ENCODE measurements at places on chromosomes 2 and 18.

GRCh38 chr2:221347471-221347870 lies 224.6 kb downstream of the EPHA4 start:
- DNase-seq, result no peak

- no peak for DNase-seq
These were observed 173.6 kb downstream of the GALR1 start for GRCh38 chr18:77422974-77423867.

- no peak for DNase-seq
These were observed 293.6 kb upstream of the CCDC68 start for GRCh38 chr18:55252901-55253300.

DNA sequence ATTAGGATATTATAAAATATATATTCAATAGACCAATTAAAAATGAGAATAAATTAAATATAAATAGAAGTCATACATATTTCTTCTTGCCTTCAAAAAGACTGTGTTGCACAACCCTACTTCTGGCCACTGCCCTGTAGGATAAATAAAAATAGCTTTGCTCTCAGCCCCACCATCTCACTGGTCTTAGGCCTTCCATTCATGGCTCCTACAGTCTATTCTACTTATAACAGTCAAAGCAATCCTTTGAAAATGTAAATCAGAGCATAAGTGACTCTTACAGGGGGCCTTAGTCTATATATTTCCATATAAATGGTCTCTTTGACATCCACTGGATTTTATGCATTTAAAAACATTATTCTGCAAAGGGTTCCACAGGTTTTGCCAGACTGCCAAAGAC lies 72.9 kb downstream of the KLF7 start:
- no peak for DNase-seq

GRCh38 chr2:61980758-61981157 lies 75.3 kb downstream of the COMMD1 start:
- DNase-seq, result no peak

DNA sequence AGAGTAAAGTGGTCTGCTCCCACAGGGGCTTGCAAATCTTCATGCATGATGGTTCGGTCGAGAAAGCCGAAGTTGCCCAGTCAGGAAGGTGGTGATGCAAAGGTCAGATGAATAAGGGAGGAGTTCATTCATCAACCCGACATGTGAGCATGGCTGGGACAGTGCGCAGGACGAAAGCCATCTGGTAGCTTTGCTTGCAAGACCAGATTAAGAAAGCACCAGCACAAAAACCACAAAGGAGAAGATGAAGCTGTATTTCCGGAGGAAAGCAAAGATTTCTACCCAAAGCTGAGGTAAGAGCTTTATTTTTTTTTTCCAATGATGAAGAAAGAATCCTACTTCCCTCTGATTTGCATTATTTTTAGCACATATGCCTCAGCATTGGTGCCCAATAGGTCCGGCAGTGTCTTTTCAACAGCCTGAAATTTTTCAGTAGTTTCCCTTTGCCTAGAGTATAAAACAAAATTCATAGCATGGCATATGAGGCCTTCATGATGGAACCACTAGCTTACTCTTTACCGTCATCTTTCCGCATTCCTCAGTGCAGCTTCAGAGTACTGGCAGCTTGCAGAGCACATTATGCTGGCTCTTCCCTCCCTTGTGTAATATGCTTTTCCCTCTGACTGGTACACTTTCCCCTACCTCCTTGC lies 112.0 kb upstream of the THOC1 start:
- DNase-seq, result no peak

- no peak for DNase-seq
These were observed 7.2 kb downstream of the AGAP1 start for GRCh38 chr2:235500761-235501672.

DNA sequence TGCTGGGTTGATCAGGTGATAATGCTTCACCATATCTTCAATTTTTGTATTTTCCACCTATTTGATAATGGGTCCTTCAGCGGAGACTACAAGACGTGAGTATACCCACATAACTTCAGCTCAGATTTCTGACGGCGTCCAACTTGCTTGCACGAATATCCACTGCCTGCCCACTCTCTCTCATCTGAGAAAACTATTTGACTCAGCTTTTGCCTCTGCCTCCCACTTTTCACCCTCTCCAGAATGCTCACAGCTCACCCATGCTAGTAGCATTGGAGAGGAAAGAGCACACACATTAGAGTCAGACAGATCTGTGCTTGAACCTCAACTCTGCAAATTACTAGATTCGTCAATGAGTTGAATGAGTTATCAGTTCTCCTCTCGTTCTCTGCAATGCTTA lies 166.8 kb downstream of the BCL2 start:
- DNase-seq, result no peak

GRCh38 chr2:54310311-54310710 lies 54.3 kb upstream of the TSPYL6 start:
- DNase-seq, result no peak

GRCh38 chr2:70498054-70498453 lies 55.6 kb downstream of the TGFA start:
- DNase-seq, result no peak

DNA sequence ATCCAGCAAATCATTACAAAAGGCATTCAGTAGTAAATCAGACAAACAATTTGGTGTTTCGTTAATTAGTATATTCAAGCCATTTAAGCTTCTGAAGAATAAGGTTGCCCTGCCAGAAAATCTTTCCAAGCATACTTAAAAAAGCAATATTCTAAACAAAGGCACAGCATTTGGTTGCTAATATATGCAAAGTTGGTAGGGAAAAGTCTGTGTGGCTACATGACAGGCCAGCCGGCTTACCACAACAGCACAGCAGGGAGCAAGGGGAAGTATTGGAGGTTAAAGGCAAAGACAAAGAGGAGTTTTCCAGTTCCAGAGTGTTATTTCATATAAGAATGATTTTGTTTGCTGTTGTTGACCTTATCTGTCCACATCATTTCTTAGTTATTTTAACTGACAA lies 282.3 kb downstream of the MBD5 start:
- DNase-seq, result no peak

- no peak for DNase-seq
These were observed 12.5 kb downstream of the TACR1 start for GRCh38 chr2:75186821-75187220.

DNA sequence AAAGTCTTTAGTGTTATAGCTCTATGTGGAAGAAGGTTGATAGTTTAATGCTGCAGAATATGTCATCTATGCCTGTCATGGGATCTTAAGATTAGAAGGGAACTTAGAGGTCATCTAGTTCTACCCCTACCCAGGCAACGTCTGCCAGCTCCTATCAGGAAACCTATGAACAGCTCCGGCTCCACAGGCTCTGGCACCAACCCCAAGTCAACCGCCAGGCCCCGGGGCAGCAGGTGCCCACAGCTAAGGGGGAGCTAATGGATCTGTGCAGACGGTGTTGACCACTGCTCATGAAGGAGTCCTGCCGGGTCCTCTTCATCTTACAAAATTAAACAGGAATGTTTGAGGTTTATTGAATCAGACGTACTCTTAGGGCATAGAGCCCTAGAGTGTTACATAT lies 440.8 kb upstream of the KLHL29 start:
- DNase-seq, result no peak

- DNase-seq, result no peak
These were observed 148.1 kb downstream of the ZNF407 start for GRCh38 chr18:74745633-74746403.

GRCh38 chr2:230899786-230900185 lies 25.3 kb downstream of the GPR55 start:
- DNase-seq, result no peak

- DNase-seq, result no peak
These were observed 103.9 kb upstream of the GULP1 start for GRCh38 chr2:188187726-188188125.

DNA sequence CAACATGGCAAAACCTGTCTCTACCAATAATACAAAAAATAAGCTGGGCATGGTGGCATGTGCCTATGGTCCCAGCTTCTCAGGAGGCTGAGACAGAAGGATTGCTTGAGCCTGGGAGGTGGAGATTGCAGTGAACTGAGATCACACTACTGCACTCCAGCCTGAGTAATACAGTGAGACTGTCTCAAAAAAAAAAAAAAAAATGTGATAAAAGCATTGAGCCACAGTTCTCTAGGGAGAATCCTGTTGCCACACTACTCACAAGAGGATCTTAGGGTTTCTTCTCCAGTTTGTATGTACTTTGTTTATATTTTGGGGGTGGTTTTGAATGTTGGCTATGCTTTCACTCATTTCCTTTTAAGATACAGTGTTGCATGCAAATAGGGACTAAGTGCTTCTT lies 62.0 kb downstream of the TMEM185B start:
- no peak for DNase-seq

DNA sequence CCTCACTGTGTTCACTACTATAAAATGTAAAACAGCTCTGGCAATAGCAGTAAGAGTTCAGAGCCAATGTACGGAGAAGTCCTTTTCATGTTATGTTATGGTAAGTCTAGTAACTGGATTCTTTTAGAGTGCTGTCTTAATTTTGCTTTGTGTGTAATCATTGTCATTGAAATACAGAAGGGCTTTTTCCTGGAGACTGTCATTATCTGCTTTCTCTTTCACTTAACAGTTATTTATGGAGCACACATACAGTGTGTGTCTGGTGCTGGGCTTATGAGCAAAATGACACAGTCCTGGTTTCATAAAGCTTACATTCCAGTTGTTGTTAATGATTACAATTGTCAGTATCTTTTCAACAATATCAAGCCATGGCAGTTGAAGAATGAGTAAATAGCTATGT lies 95.5 kb downstream of the CCDC102B start:
- no peak for DNase-seq

GRCh38 chr2:102585847-102586404 lies 33.4 kb upstream of the SLC9A2 start:
- DNase-seq, result no peak

GRCh38 chr2:28779001-28779400 lies 27.4 kb downstream of the PPP1CB start:
- no peak for DNase-seq

GRCh38 chr18:27921904-27922751 lies 254.8 kb downstream of the CDH2 start:
- DNase-seq, result peak; percentile 81

DNA sequence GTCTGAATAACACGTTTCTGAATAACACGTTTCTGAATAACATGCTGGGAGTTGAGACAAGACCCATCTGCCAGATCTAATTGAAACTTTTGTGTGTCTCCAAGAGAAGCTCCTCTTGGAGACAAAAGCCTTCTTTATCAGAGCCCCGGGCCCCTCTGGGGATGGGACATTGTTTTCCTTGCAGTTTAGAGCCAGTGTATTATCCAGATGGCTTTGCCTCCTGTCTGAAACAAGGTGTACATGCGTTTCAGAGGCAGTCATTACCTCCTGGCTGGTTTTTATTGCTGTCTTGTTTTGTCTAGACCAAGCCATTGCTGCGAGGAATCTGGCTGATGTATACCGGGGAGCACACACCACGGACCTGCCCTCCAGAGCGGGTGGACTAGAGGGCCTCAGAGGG lies 7.8 kb downstream of the FOSL2 start:
- no peak for DNase-seq

DNA sequence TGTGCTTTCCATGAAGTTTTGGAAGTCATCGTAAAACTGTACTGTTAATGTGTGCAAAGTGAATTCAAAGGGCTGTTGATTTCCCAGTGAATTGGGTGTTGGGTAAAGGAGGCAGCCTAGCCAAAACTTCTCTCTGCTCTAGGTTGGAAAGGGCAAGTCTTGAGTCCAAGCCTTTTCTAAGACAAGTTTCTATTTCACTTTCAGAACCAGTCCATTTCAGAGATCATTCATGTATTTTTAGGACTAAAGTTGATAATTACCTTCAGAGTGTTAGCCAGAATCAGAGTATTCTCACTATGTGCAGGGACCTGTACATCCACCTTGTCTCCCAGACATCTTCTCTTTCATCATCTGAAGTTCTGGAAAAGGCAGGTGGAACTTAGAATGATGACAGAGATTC lies 636.1 kb upstream of the KLHL29 start:
- DNase-seq, result no peak

GRCh38 chr2:54524226-54524991 lies 68.3 kb downstream of the SPTBN1 start:
- no peak for DNase-seq

DNA sequence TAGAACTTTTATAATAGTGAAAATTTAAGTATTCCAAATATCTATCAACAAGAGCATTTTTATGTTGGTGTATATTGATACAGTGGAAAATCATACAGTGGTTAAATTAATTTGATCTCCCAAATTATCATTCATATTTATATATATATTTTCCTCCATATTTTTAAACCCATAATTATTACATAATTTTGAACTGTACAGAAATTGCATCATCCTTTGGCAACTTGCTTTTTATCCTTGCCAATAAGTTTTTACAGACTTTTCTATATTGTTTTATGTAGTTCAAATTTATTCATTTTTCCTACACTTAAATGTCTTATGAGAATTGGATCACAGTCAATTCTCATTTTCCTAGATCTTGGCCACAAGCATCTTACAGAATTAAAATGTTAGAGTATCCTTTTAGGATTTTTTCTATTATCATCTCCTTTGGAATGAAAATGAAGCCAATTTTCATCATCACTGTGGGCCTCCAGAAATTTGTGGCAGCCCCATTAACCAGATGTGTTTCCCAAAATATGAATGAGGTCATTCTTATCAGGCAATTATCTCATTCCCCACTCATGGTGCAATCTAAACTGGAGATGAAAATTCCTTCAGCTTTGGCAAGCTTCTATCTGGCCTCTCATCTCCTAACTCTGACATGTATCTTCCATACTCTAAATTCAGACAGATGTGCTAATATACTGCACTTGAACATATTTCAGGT lies 94.2 kb upstream of the DLGAP1 start:
- no peak for DNase-seq

- DNase-seq, result no peak
These were observed 2.7 kb downstream of the CXCR4 start for GRCh38 chr2:136115183-136115761.

GRCh38 chr2:74080346-74080745 lies 67.4 kb downstream of the BOLA3 start:
- no peak for DNase-seq

DNA sequence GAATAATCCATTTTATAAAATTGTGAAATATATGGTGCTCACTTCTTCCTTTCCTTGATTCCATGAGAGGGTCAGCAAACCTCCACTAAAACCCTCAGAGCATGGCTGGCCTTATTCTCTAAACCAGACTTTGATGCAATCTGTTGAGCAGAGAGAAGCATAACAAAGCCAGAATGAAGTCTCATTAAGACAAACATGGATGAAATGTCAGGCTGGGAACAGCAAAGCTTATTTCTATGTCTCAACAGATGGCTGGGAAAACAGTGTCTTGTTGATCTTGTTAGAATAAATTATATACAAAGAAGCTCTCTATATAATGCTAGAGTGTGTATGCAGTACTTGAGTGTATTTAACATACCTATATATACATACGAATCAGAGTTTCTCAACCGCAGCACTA lies 227.1 kb upstream of the LYPD1 start:
- no peak for DNase-seq

GRCh38 chr2:235046589-235046988 lies 94.8 kb downstream of the SH3BP4 start:
- DNase-seq, result no peak

DNA sequence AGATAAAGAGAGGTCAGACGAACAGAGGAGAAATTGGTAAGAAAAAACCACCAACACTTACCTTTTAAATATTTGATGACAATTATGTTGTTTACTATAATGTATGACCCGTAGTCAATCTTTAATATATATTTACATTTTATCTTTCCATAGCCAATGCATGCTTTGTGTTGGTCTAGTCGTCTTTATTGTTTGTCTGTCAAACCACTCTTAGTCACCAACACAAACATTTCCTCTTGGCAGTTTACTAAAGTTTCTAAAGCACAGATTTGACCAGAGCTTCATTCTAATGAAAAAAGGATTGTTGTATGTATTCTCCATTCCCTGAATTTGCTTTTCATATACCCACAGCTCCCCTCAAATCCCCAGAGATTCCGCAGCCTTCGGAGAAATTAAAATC lies 784.7 kb upstream of the PIK3C3 start:
- no peak for DNase-seq

- DNase-seq, result no peak
These were observed 428.8 kb downstream of the ZNF521 start for GRCh38 chr18:24923138-24923537.

Data from fibroblast of skin of left biceps (primary cell).